ENCODE measurements at places on chromosomes 12 and 14.
A peak's percentile ranks its signal among the peaks of the same experiment; 100 is the strongest.

GRCh38 chr14:73203527-73203926 lies 33.8 kb upstream of the PAPLN start:
- no peak for DNase-seq

GRCh38 chr12:121776190-121777098 lies 17.0 kb downstream of the RHOF start:
- DNase-seq = no peak

DNA sequence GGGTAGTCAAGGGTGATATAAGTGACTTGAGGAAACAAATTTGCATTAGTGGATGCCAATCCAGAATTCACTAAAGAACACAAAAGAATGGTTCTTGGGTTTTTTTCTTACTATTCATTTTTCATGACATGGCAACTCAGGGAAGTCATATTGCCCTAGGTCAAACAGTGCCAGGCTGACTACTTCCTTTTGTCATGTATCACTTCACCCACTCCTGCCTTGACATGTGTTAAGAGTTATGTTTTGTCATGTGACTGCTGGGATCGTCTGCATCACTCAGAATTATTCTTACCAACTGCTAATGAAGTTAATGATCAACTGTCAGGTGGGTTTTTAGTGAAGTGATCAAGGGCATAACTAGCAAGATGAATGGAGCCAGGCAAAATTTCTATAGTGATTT lies 74.2 kb downstream of the PRORP start:
- no peak for DNase-seq

- DNase-seq = peak; percentile 53
Observed at GRCh38 chr12:58727521-58727920, 192.8 kb downstream of the LRIG3 start.

DNA sequence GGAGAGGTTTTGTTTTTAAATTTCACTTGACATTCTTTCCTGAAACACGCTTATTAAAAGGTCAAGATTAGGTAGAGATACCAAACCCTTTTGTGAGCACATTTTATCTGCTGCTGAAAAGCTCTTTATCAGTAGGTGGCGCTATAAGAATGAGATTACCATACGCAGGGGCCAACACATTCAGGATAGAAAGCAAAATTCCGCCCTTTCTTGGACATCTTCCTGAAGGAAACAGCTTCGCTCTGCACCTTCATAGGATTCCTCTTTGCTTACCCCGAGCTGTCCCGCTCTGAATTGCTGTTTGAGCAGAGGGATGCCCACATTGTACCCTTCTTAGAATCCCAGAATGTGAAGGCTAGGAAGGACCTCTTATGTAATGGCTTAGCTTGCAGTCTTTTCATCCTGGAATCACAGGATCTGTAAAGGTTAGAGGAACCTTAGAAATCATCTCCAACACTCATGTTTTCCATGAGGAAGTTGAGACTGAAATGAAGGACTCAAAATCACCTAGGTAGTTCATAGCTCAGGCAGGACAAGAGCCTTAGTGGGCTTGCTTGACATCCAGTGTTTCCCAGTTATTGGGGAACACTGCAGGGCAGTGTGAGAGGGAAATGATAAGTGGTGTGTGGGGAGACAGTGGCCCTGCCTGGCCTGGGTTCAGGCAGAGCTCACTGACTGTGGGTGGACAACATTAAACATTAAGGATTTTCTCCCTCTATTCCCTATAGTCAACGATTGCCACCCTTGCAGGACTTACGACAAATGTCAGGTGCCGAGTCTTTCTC lies 38.7 kb upstream of the CRY1 start:
- peak; percentile 70 for DNase-seq

GRCh38 chr14:21268617-21269251 lies 508 bp downstream of the HNRNPC start:
- peak; percentile 80 for DNase-seq

DNA sequence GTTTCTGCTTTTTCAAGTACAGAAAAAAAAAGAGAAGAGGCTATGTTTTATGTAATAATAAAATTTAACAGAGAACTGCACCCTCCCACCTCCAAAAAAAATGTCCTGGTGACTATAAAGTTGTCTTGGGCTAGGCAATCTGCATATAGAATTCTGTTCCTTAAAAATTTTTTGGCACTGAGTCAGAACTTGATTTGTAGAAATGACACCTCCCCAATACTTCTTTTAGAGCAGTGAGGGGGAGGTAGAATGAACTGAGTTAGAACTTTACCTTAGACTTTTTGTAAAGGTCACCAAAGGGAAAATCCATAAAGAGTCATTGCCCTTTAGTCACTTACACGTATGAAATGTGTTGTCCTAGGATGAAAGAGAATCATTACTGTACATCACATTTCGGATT lies 80.0 kb downstream of the BTG1 start:
- DNase-seq = no peak

- DNase-seq = no peak
Observed at GRCh38 chr12:103401421-103401820, 94.3 kb downstream of the C12orf42 start.

- no peak for DNase-seq
Observed at GRCh38 chr12:10075451-10075850, 23.3 kb downstream of the CLEC1A start.

- DNase-seq = no peak
Observed at GRCh38 chr14:96089401-96089800, 50.2 kb downstream of the C14orf132 start.

DNA sequence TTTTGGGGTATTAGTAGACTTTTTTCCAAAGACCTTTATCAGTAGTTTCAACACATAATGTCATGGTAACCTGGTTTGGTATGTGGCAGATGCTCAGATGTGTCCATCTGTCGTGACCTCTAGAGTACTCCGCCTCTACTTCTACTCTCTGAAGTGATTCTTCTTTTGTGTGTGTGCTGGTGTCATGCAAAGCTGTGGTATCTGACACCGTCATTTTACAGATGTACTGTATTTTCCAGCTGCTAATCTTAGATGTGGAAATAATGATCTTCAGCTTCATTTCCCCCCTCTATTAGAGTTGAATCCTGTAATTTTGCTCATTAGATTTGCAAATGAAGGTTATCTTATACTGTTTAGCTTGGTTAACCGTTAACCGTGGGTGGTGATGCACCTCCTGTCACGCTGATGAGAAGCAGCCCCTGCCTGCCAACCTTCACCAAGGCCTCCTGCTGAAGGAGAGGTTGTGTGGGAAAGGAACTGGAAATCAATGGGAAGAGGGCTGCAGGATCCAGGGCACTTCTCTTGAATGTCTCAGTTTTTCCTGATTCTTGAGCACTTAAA lies 222.4 kb upstream of the AMIGO2 start:
- DNase-seq = no peak

GRCh38 chr12:107748472-107748871 lies 12.5 kb downstream of the PRDM4 start:
- peak; percentile 66 for DNase-seq

DNA sequence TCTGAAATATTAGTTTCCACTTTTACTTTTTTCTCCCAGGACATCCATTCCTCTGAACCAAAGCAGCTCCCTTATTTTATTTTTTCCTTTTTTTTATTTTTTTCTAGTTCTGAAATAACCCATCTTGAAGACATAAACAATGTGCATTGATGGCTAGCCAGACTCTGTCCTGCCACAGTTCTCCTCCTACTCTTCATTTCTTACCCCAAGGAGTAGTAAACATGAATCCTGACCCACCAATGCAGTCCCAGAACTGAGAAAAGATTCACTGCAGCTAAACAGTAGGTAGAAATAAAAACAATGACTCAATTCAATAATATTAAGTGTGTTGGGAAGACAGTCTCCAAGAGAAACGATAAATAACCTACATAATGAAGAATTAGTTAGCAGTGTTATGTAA lies 65.7 kb upstream of the NOVA1 start:
- no peak for DNase-seq

DNA sequence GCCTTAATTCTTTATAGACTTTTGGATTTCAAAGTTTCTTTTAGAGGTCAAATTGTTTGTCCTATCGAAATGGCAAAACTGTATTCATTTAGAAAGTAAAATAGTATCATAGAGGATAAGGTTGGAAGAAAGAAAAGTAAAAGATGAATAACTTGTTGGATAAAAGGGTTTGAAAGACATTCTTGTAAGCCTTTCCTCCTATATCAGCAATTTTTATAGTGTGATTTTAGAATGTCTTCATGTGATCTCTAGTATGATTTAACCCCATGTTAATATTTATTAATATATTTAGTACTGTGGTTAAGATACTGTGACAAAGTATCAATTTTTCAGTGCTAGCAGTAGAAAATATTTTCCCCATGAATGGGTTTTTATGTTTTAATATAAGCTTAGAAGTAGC lies 4.5 kb downstream of the ARF6 start:
- no peak for DNase-seq

DNA sequence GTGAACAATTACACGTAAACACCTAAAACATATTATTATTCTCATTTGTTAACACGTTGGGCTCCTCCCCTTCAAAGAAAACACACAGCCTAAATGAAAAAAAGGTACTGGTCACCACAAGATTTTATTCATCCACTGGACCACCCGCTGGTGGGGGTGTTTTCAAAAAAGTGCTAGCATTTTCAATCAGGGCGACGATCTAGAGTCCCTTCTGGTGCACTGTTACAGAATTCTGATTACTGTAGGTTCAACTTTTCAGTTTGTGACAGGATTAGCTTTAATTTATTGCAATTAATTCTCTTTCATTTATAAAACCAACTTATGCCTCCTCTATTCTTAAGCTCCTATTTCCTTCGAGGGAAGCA lies 443 bp downstream of the MAGOHB start:
- DNase-seq = peak; percentile 23

DNA sequence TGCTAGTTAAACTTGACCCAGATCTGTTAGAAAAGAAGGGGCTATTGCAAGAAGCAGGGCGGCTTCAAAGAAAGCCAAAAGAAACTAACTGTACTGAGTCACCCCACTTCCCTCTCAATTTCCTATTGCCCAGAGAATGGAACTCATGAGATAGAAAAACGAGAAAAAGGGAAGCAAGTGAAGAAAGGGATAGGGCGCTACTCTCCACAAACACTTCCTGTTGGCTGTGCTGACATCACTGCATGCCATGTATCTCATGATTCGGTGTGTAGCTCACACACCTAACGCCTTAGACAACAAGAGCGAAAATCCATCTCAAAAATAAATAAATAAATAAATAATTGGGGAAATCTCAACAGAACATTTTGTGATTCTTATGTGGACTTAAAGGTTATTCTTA lies 13.0 kb upstream of the P2RX4 start:
- DNase-seq = no peak

DNA sequence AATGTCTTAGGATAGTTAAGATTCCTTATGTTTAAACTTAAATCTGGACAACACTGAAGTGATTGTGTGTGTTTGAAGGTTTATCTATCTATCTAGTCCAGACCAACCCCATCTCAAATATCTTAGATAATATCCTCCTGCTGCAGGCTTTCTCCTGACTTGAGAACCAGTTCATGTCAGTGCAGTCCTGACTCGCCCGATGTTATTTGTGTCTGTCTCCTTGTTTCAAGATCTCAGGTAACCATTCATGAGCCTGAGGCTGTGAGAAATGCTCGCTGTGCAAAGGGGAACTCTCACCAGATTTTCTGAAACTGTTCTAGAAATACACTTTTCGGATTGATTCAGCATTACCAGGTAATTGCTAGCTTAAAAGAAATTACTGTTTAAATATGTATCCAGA lies 356.2 kb downstream of the SNAPC1 start:
- no peak for DNase-seq
